NCI-H1092 treated with DMSO at 0.1 percent for 48 hours (cell line): ENCODE measurements at places on chromosomes 5 and 9.

- no peak for DNase-seq
These were observed 17.0 kb upstream of the ERGIC1 start for GRCh38 chr5:172816925-172817562.

- DNase-seq: peak; percentile 12
These were observed 18.9 kb downstream of the RPS23 start for GRCh38 chr5:82259172-82259800.

DNA sequence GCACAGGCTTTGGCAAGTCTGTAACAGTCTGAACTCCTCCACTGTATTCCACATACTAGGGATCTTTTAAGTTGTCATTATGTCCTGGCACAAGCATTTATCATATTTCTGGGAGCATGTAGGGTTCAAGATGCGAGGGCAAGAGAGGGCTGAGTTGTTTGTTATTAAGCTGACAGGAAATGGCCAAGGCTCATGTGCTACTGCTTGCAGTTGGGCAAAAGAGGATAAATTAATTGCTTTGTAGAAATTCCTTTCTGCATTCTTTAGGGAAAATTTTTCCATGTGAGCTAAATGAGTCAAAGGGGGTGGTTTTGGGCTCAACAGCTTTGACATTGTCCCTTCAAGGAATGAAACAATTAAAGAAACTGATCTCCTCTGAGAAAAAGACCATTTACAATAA, 35.4 kb downstream of the DOCK8 start:
- no peak for DNase-seq

GRCh38 chr5:105207066-105207465, 1644.5 kb upstream of the NUDT12 start:
- no peak for DNase-seq

GRCh38 chr9:133779081-133779480, 40.9 kb upstream of the SARDH start:
- no peak for DNase-seq
